ENCODE measurements at places on chromosomes 2 and 18.

DNA sequence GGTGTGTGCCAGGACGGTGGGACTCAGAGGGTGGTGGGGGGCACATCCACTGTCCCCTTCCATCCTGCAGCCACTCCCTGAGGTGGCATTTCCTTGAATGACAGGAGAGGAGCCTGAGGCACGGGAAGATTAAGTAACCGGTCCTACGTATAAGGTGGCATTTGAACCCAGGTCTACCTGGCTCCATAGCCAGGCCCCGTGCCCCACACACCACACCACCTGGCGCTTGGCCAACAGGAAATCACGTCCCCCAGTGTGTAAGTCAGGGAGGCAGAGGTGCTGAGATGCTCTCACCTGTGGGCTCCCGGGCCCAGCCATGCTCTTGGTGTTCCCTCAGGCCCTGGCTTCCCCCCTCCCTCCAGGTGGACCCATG is 53.7 kb downstream of the HPCAL1 start:
- DNase-seq: no peak

DNA sequence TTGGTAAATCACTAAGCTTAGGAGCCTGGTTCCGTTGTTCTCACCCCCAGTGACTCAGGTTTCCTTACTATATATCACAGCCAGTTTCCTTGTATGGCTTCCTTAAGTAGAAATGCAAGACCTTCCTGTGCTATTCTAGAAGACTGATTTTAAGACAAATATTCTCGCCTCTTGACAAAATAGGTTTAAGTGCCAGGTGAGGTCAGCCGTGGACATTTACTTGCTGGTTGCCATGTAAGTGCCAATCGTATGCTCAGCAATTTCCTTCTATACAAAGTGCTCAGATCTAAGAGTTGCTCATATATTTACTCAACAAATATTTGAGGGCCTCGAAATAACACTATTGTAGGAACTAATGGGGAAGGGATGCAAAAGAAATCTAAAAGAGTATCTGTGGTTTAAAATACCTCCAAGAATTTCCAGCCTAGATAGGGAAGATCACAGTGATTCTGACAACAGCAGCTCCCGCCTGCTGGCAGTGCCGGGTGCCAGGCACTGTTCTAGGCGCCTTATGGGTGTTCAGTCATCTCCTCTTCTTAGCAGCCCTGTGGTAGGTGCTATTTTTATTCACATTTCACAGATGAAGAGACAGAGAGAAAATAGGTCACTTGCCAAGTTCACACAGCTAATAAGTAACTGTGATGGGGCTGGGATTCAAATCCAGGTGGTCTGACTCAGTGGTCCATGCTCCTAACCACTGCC is 95.3 kb upstream of the B3GNT7 start:
- no peak for DNase-seq

DNA sequence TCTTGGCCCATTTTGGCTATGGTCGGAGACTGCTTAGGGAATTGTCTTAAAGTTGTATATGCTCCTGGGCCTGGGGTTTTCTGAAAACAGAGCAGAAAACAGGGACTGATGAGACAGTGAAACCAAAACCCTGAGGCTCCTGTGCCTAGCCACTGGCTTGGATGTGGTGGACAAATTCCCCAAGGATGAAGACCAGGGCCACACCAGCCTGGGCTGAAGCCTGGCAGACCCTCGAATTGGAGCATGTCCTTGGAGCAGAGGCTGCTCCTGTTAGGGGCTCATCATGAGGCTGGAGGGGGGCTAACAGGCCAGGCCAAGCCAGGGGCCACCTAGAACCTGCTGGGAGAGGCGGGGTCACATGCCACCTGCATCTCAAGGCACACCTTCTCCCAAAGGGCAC is 68.1 kb downstream of the STPG4 start:
- no peak for DNase-seq

DNA sequence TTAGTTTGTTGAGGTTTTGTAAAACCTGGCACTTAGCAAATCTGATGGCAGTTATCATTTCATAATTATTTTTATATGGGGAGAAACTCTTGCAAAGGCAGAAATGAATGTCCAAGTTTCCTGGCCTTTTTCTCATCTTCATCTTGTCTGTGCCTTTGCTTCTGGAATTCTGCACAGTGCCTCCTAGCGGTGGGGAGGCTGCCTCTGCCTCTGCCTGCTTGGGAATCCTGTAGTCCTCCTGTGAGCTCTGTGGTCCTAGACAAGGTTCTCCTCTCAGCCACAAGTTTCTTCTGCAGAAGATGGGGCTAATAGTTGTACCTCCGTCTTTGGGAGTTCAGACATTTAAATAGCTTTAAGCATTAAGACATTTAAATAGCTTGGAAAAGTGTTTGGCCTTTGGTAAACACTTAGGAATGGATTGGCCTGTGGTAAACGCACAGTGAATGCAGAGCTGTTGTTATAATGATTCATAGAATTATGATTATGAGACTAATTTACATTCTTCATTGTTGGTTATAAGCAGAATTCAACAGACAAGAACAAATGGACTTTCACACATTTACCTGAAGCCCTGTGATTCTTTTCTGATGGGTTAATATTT is 101.2 kb downstream of the ZNF236 start:
- no peak for DNase-seq

GRCh38 chr18:9016633-9017166 is 85.8 kb upstream of the NDUFV2 start:
- DNase-seq: no peak

DNA sequence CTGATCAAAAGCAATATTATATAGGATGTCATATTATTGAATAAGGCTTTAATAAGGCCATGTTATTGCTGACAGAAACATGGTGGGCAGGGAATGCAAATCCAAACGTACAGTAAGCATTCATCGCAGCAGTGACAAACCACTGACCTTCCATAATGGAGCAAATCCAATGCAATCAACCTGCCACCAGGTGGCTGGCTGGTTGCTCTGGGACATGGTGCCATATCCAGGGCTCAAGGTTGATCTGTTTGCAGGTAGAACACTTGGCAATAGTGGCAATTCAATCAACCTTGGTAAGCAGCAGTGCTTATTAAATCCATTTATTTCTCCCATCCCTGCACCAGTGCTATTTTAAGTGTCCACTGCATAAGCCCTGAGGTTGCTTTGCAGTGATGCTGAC is 75.4 kb downstream of the CERKL start:
- no peak for DNase-seq

- no peak for DNase-seq
Measured at GRCh38 chr2:190748966-190749365, 100.1 kb downstream of the NAB1 start.

- no peak for DNase-seq
Measured at GRCh38 chr18:53305461-53305860, 919.0 kb downstream of the MBD2 start.

DNA sequence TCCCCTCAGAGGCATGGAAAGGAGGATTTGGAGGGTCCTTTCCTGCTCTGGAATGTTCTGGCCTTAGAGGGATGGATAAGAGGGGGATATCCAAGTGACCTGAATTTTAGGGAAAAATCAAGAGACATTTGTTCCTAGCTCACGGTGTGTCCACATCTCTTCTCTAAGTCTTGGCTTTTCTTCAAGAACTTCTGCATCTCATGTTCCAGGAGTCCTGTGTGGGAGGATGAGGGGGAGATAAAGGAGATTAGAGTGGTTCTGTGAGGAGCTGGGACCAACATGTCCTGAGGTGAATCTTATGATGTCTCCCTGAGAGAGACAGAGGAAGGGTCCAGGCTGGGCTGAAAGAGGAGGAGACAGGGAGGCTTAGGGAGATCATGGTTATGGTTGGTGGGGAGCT is 11.7 kb downstream of the EMX1 start:
- DNase-seq: no peak

- DNase-seq: no peak
Measured at GRCh38 chr2:116724550-116724949, 1089.9 kb upstream of the DDX18 start.

GRCh38 chr18:79203017-79203605 is 133.9 kb downstream of the ATP9B start:
- DNase-seq: no peak

- DNase-seq: no peak
Measured at GRCh38 chr2:236089271-236090026, 78.7 kb downstream of the GBX2 start.

GRCh38 chr2:37387148-37387835 is 42.9 kb downstream of the QPCT start:
- no peak for DNase-seq

- DNase-seq: no peak
Measured at GRCh38 chr18:7844017-7844416, 276.9 kb downstream of the PTPRM start.

DNA sequence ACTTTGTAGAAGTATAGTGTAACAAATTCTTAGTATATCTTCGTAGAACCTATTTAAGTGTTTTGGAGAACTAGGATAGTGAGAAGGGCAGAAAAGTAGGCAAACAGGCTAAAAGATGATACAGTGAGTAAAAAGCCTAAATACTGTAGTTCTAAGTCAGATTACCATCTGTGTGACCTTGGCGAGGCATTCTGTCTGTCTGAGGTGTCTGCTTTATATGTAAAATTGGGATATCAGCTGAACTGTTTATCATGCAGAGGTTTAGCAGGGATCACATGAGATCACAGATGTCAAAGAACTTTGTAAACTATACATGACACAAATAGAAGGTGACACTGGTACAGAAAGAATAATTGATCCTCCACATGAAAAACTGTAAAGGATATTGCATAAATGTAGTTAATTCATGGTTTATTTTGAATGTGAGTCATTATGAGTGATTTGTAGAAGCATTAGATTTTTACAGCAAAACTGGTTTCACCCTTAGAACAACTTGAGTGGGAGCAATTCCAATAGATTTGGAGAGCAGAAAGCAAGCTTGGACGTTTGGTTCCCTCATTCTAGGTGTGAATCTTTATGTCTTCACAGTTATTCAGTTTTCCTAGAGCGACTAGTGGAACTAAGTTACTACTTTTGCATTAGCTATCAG is 41.9 kb downstream of the TAF1B start:
- DNase-seq: no peak

- DNase-seq: no peak
Measured at GRCh38 chr2:224569654-224570053, 15.5 kb downstream of the CUL3 start.
